Mammary microvascular endothelial cell (primary cell): ENCODE measurements at places on chromosomes 7 and 10. TPM values are rescaled to one million over a fixed set of nuclear protein-coding genes. Genes with fewer than 3 reads are reported as not detected.

SORCS3 gene
- not detected in 2 replicates for total RNA-seq

CCL24 gene
- not detected in 2 replicates for total RNA-seq

ICA1 gene
- total RNA-seq, result 10.9 and 11.1 TPM in 2 replicates

STK31 gene
- 0.05 TPM in 1 of 2 replicates, not detected in the other for total RNA-seq

ACSM6 gene
- total RNA-seq, result not detected in 2 replicates

EBLN1 gene
- not detected in 2 replicates for total RNA-seq

CNOT4 gene
- total RNA-seq, result 7.3 and 7.8 TPM in 2 replicates

MYL7 gene
- total RNA-seq, result not detected in 2 replicates

AGR2 gene
- not detected in 2 replicates for total RNA-seq

SAMD8 gene
- total RNA-seq, result 16.1 and 17.5 TPM in 2 replicates

NME8 gene
- not detected in 2 replicates for total RNA-seq

ANK3 gene
- total RNA-seq, result 2.6 and 3.1 TPM in 2 replicates

NUTM2A gene
- total RNA-seq, result 0.79 and 0.93 TPM in 2 replicates

LLCFC1 gene
- total RNA-seq, result not detected in 2 replicates

BAMBI gene
- total RNA-seq, result 1.1 and 1.6 TPM in 2 replicates

GFRA1 gene
- 3.7 and 8.2 TPM in 2 replicates for total RNA-seq

HTR5A gene
- total RNA-seq, result not detected in 2 replicates

SPAM1 gene
- not detected in 2 replicates for total RNA-seq

FAM25A gene
- not detected in 2 replicates for total RNA-seq

KNDC1 gene
- total RNA-seq, result 0.13 TPM in 1 of 2 replicates, not detected in the other

PTPRZ1 gene
- total RNA-seq, result not detected in 2 replicates

MARCHF5 gene
- 9.5 and 12.8 TPM in 2 replicates for total RNA-seq
